CD4-positive, alpha-beta T cell treated with Interleukin-4 for 4 hours (primary cell): ENCODE measurements at places on chromosomes 1 and 21.
A peak's percentile ranks its signal among the peaks of the same experiment; 100 is the strongest.

DNA sequence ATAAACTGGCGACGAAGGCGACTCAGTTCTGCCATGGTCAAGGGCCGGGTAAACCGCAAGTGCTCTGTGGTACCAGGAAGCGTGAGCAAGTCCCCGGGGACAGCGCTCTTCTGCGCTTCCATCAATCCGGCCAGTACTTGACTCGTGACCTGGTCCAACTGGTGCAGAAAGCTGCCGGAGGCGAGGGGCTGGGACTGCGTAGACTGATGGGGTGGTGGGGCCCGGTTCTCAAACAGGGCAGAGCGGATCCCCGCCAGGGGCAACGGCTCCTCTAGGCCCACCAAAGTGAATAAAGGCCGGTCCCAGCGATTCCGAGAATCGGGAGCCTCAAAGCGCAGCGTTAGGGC lies 852 bp downstream of the KTI12 start:
- DNase-seq: no peak

- no peak for DNase-seq
These were observed 228.8 kb upstream of the KAZN start for GRCh38 chr1:14369526-14370213.

DNA sequence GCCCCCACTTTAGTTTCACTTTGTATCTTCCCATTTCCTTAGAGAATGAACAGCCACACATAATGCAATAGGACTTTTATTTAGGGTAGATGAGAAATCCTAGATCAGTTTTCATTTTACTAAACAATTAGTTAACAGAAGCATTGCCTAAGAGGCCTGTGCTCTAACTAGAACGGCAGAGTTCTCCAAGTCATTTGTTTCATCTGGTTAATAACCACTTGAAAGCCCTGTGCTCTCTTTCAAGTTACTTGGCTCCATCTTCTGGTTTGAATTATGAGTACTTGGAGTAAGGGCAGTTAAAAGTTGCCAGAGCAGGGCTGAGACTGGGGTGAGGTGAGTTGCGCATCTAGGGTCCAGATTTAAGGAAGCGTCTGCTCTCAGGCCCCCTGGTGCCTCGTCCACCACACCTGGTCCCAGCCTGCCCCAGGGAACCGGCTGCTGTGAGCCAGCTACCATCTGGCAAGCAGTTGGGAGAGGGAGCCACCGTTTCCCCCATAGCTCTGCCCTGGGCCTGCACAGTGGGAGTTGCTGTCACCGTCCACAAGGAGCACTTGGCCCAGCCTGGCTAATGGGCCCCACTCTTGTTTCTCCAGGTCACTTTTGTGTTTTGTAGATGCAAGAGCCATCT lies 18.1 kb upstream of the SLC44A3 start:
- DNase-seq: peak; percentile 5

- no peak for DNase-seq
These were observed 19.5 kb upstream of the SUCO start for GRCh38 chr1:172513479-172513878.
